Aortic smooth muscle cell (primary cell): ENCODE measurements at places on chromosomes 1 and 21. TPM values are rescaled to one million over a fixed set of nuclear protein-coding genes. Genes with fewer than 3 reads are reported as not detected.

The SH3GLB1 gene
- total RNA-seq, result 37.7 and 71.1 TPM in 2 replicates

The NTRK1 gene
- total RNA-seq, result not detected in 2 replicates

The ACKR1 gene
- total RNA-seq, result not detected in 2 replicates

The MCOLN3 gene
- total RNA-seq, result 3.4 and 5.3 TPM in 2 replicates

The CFHR1 gene
- 0.12 and 0.13 TPM in 2 replicates for total RNA-seq

The AK2 gene
- 73.3 and 87.7 TPM in 2 replicates for total RNA-seq

The HSD11B1 gene
- 6.0 and 52.4 TPM in 2 replicates for total RNA-seq

The SLAMF9 gene
- 0.44 and 1.2 TPM in 2 replicates for total RNA-seq

The IGSF21 gene
- total RNA-seq, result not detected in 2 replicates

The SH2D2A gene
- total RNA-seq, result 0.19 and 0.53 TPM in 2 replicates

The SPRR5 gene
- total RNA-seq, result not detected in 2 replicates

The SPATA45 gene
- 0.44 and 0.53 TPM in 2 replicates for total RNA-seq

The REN gene
- not detected in 2 replicates for total RNA-seq

The KRTAP11-1 gene
- total RNA-seq, result not detected in 2 replicates

The CXADR gene
- 0.26 and 1.3 TPM in 2 replicates for total RNA-seq

The PLXNA2 gene
- 12.8 and 19.6 TPM in 2 replicates for total RNA-seq
